ENCODE measurements at places on chromosomes 2 and 18.

- no peak for DNase-seq
Measured at GRCh38 chr2:205130111-205130829, 552.0 kb upstream of the NRP2 start.

GRCh38 chr2:215465256-215465655, 29.4 kb upstream of the FN1 start:
- DNase-seq = no peak

GRCh38 chr2:35410431-35411061, 945.0 kb upstream of the CRIM1 start:
- peak; percentile 54 for DNase-seq

DNA sequence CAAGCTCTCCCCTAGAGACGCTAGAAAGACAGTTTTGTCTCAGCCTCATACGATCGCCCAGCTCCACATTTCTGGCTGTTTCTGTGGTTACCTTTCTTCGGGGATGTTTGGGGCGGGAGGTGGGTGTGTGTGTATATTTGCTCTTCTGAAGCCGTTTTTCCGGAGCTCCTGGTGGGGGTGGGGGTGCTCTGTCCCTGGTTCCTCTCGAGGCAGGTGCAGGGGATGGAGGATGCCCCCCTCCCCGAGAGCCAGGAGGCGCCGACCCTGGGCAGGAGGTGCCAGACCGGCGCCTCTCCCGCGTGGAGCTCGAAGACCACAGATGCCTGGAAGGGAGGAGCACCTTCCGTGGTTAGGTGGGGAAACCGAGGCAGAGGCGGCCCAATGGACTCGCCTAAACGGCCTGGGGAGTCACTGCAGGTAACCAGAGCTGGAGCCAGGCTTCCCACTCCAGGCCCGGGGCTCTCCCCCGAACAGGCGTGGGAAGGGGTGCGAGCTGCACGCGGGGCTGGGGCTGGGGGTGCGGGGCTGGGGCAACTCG, 694 bp upstream of the HPCAL1 start:
- DNase-seq = no peak

DNA sequence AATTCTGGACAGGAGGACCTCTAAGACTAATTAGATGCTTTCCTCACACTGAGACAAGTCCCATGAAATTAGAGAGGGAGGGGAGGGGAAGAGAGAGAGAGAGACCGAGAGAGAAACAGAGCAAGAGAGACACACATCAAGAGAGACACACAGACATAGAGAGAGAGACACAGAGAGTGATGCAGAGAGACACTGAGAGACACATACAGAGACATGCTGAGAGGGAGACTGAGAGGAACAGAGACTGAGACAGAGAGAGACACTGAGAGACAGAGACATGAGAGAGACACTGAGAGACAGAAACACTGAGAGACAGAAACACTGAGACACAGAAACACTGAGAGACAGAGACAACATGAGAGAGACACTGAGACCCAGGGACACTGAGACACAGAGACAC, 250.8 kb downstream of the TNS1 start:
- no peak for DNase-seq

DNA sequence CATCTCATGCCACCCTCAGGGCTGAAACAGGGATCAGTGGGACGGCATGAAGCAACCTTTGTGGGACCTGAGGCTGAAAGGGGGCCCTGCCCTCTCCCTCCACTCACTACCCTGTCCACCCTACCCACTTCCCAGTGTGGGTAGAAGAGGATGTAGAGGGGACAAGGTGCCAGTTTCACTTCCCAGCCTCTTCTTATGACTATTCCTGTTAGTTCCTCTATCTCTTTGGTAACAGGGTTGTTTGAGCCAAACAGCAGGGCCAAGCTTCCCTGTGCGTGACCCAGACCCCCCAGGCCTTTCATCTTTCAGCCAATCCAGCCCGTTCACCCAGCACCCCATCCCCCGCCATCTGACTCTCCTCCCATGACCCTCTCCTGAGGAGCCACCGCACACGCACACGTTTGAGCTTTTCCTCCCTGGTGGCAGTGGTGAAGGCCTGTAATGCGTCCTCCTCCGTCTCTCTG, 82.3 kb downstream of the STPG4 start:
- DNase-seq = no peak

Measured in AG20443 (cell line).